Foreskin keratinocyte (primary cell): ENCODE measurements at places on chromosomes 13 and 19. TPM values are rescaled to one million over a fixed set of nuclear protein-coding genes. Genes with fewer than 3 reads are reported as not detected.

GRCh38 chr13:99812625-99813024, 158.9 kb downstream of the ZIC5 start:
- peak; percentile 18 for DNase-seq

The GJB6 gene
- total RNA-seq = 8.7 and 19.0 TPM in 2 replicates

DNA sequence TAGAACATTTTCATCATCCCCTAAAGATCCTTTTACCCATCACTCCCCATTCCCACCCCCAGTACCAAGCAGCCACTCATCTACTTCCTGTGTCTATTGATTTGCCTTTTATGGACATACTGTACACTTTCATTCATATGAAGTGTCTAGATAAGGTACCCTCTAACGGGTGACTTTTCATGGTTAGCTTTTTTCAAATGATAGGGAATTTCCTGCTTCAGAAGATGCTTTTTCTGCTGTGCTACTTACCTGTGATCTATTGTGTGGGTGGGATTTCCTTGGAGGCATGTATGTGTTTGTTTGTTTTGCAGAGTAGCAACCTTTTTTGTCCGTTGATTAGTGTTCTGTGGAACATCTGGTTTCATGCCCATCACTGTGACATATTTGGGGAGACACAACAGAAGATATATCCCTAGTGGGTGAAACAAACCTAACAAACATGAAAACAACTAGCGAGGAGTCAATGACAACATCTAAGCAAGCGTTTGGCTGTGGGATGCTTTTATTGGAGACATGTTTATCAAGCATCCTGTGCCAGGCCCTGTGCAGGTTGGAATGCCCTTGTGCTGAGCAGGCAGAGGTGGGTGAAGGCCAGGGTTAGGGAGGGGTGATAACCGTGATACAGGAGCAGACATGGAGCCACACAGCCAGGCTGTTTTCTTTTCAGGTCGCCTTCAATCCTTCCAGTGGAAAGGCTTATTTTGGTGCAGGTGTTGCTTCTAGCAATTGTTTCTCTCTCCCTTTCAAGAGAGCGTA, 17.6 kb downstream of the SPINT2 start:
- no peak for DNase-seq

- no peak for DNase-seq
Measured at GRCh38 chr19:47209319-47210179, 21.4 kb downstream of the BBC3 start.

The ZNF331 gene
- 6.1 and 8.6 TPM in 2 replicates for total RNA-seq

GRCh38 chr13:66790861-66791260, 439.3 kb downstream of the PCDH9 start:
- DNase-seq = no peak

The PCDH9 gene
- total RNA-seq = 0.11 and 0.14 TPM in 2 replicates

DNA sequence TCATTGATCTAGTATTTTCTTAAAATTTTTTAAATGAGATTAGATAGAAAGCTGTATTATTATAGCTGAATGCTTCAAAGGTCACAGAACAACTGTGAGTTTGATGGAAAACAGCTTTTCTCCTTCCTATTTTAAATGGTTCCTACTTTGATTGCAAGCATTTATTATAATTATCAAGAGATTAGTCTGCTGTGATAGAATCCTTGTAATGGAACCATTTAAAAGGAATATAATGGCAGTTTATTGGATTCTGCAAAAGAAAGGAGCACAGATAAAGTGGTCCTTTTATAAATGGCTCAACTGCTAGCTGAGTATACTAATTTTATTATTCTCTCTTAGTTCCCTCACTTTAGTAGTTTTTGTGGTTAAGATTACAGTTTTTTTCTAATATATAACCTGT, 87.0 kb downstream of the MAB21L1 start:
- DNase-seq = no peak

DNA sequence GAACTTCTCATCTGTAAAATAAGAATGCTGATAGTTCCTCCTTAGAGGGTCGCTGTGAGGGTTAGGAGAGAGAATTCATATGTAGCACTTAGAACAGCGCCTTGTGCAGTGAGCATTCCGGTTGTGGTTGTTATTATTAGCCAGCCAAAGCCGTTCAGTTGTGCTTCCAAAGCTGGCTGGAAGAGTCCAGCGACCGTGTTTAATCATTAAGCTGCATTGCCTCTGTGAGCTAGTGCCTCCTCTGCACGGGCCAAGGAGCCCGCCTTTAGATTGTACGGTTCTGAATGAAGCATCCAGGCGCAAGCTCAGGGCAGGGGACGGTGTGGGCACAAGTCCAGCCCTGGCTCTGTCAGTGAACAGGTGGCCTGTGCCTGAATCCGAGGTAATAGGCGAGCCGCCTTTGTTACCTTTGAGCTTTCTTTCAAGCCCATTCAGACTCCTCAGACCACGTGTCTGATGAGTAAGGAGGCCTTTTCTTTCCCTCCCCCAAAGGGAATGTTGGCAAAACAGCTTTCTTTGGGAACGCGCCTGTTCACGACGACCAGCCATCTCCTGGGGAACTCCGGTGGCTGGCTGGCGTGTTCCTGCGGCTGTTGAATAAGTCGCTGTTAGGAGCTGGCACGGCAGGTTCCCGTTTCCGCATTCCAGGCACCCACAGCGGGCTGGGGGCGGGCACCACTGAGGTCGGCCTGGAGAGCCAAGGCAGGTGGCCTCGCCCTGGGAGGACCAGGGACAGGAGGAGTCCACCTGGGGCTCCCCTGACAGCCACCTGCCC, 25.1 kb downstream of the SIPA1L3 start:
- peak; percentile 94 for DNase-seq

The PLVAP gene
- total RNA-seq = not detected in 2 replicates

DNA sequence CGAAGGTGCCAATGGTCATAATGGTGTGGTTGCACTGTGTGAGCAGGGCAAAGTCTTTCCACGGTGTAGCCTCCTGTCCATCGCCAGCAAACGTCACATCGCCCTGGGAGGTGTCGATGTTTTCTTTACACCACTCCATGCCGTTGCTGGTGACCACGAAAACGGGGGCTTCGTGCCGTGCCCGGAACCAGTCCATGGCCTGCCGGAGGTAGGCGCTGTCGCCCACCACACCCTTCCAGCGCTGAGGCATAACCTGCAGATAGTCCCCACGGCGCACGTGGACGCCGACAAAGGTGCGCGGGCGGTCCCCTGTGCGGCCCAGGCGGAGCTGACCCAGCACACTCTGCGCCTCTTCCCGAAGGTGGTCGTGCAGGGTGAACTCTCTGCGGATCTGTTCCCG, 2.1 kb downstream of the FUT1 start:
- DNase-seq = no peak

GRCh38 chr19:46404753-46405468, 8.5 kb downstream of the CCDC8 start:
- DNase-seq = no peak

- no peak for DNase-seq
Measured at GRCh38 chr19:660793-661426, 2.1 kb downstream of the RNF126 start.

GRCh38 chr13:42153199-42154113, 105.0 kb downstream of the DGKH start:
- DNase-seq = no peak

The SPRYD7 gene
- 11.2 and 11.5 TPM in 2 replicates for total RNA-seq

The CAMSAP3 gene
- 7.5 and 9.1 TPM in 2 replicates for total RNA-seq

GRCh38 chr13:50549221-50549942, 294.1 kb downstream of the DLEU7 start:
- no peak for DNase-seq

GRCh38 chr13:95714142-95714832, 37.3 kb downstream of the DNAJC3 start:
- DNase-seq = peak; percentile 66

GRCh38 chr19:3554254-3555083, 2.9 kb downstream of the MFSD12 start:
- DNase-seq = no peak
